ENCODE measurements at places on chromosomes 1 and 21.

DNA sequence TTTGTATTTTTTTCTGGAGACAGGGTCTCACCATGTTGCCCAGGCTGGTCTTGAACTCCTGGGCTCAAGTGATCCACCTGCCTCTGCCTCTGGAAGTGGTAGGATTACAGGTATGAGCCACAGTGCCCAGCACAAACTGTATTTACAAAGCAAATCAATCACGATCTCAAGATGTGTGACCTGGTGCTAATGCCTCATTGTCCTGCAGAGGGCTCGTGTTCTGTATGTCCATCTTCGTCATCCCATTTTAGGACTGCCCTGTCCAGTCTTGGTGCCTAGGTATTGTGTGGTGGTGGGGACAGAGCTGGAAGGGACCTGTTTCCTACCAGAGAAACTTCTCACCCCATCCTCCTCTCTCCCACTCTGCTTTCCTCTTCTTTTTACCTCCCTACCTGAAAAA, 20.2 kb downstream of the PROK1 start:
- DNase-seq = no peak

DNA sequence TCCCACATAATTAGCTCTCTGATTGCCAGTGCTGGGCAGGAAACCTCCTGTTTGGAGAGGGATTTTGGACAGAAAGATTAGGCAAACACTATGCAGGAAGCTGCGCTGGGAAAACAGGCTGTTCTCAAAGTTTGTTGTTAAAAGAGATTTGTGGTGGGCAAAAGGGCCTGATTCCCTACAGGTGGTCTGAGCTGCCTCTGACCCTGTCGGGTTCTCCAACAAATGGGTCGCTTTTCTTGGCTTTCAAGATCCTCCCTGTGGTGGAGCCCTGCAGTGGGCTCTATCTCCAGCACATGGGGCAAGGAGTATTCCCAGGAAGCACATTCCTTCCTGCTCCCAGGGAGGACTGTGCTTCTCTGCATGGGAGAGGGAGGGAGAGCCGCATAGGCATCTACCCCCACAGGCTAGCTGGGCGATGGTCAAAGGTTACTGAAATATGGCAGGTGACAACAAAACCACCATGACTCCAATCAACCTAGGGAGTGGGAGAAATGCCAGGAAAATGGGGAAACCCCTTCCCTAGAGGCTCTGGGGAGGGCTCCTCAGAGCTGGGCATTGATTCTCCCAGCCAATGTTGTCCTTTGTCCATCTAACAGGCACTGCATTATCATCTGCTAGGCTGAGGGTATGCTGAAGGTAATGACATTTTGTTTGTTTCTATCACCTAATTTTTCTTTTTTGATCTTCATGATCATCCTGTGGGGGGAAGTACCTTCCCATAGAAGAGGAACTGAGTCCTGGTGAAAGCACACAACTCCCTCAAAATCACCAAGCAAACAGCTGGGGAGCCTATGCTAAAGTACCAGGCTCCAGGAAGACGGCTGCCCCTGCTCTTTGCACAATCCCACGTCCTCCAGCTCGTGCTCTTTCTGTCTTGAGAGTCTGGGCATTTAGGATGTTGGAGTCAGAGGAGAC, 85.3 kb downstream of the PLXNA2 start:
- DNase-seq = peak; percentile 13

GRCh38 chr21:26093122-26093521, 77.4 kb downstream of the APP start:
- no peak for DNase-seq

GRCh38 chr1:44568128-44568900, 106.0 kb downstream of the TMEM53 start:
- no peak for DNase-seq

GRCh38 chr1:115867216-115867615, 26.3 kb upstream of the NHLH2 start:
- DNase-seq = no peak

DNA sequence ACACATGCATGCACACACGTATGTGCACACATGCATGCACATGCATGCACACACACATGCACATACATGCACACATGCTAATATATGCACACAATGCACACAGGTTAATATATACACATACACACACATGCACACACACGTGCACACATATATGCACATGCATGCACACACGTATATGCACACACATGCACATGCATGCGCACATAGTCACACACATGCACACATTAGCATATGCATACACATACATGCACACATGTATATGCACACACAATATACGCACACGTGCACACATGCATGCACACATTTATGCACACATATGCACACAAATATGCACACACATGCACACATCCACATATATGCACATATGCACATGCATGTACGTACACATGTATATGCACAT, 506.8 kb downstream of the MATN1 start:
- no peak for DNase-seq

- no peak for DNase-seq
These were observed 499.6 kb upstream of the C1orf87 start for GRCh38 chr1:60573121-60573520.

GRCh38 chr21:36260030-36260787, 59.8 kb upstream of the MORC3 start:
- peak; percentile 50 for DNase-seq

DNA sequence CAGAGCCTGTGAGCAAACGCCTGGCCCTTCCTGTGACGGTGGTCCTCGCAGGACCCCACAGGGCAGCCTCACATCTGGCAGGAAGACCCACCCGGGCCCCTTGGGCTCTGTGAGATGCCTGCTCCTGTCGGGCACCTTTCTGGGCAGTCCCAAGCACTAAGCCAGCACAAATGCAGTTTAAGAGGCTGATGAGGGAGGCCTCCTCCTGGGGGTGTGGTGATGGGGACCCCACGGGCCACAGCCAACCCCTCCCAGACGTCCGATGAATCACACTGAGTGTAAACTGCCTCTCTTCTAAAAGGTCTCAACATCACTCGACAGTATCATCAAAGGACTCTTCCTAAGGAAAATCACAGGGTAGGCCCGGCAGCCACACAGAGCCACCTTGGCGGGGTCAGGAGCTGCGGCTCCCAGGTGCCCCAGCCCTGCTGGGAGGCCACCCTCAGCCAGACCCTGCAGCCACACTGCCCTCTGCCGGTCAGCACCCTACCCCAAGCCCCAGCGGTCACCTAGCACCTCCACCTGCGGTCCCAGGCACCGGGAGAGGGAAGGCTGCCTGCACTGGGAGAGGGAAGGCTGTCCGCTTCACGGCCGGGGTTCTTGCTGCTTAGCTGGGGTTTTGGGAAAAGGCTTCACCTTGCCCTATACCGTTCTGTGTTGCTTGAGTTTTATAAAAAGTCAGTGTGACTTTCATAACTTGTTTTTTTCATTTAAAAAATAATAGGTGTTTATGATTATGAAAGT, 3.9 kb upstream of the PRKCZ start:
- DNase-seq = no peak

GRCh38 chr1:1183833-1184775, 10.4 kb downstream of the TTLL10 start:
- DNase-seq = no peak

DNA sequence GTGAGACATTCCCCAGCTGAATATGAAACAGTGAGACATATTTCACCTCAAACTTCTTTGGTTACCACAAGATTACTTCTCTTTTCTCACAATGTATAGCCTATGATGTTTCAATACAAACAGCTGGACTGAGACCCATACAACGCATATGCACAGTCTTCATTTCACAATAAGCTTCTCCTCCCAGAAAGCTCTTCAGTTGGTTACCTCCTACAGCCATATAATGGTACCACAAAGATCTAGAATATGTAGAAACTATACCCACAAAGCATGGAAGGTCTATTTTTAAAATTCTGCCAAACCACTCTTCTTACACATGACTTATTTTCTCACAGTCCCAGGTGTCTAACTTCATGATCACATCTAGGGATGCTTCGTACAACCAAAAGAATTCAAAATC, 70.8 kb downstream of the JAK1 start:
- no peak for DNase-seq

DNA sequence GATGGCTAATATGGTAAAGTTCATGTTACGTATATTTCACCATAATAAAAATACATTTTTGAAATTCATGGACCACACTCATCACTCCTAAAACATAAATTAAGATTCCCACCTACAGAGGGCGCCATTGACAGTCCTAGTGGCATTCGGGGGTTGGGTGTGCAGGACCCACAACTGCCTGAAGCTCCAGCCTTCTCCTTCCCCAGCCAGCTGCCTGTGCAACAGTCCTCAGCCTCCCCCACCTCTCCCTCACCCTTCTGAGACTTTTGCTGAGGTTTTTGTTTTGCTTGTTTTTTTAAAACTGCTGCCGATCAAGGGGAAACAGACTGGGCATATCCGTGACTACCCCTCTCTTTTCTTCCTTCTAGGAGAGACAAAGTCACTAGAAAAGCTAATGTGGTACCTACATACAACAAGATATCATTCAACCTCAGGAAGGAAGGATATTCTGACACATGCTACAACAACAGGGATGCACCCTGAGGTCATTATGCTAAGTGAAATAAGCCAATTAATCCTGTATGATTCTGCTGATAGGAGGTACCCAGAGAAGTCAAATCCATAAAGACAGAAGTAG, 9.2 kb upstream of the EVA1C start:
- peak; percentile 51 for DNase-seq

GRCh38 chr1:156451505-156452160, 48.9 kb downstream of the MEF2D start:
- no peak for DNase-seq

- no peak for DNase-seq
These were observed 58.3 kb downstream of the KIF21B start for GRCh38 chr1:200965111-200965805.

DNA sequence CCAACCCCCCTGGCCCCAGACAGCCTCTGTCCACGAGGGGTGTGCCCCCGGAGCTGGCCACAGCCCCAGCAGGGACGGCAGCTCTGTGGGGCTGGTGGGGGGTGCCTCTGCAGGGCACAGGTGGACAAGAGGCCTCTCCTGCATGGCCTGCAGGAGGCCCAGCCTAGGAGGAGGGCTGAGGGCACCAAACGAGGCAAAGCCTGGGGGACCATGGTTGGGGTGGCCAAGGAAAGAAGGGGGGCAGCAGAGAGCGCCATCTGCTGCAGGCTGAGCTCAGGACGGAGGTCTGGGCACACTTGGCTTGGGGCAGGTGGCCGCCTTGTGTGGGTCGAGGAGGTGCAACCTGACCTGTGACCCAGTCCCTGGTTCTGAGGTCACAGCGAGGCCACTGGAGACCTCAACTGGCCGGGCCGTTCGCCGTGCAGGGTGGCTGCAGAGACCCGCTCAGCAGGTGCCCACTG, 27.3 kb downstream of the RRP1 start:
- no peak for DNase-seq

DNA sequence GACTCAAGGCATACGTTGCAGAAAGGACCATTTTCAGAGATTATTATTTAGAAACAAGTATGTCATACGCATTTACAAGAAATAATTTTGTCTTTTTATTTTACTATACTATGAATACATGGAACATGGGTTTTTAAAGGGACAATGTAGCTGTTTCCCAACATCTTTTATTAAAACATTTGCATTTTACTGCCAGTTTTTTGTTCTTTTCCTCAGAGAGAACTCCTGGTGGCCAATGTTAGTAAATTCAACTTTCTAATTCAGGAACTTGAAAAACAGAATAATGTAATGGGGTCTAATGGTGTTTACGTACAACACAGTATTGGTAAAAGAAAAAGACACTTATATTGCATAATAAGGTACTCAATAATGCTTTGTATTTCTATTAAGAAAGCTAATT, 14.9 kb downstream of the PRDM2 start:
- no peak for DNase-seq

- peak; percentile 53 for DNase-seq
These were observed 54.4 kb downstream of the NR5A2 start for GRCh38 chr1:200081969-200082245.

GRCh38 chr1:152487871-152488270, 22.7 kb upstream of the LCE5A start:
- no peak for DNase-seq

- peak; percentile 61 for DNase-seq
These were observed 612.0 kb downstream of the MATN1 start for GRCh38 chr1:30111431-30111830.

DNA sequence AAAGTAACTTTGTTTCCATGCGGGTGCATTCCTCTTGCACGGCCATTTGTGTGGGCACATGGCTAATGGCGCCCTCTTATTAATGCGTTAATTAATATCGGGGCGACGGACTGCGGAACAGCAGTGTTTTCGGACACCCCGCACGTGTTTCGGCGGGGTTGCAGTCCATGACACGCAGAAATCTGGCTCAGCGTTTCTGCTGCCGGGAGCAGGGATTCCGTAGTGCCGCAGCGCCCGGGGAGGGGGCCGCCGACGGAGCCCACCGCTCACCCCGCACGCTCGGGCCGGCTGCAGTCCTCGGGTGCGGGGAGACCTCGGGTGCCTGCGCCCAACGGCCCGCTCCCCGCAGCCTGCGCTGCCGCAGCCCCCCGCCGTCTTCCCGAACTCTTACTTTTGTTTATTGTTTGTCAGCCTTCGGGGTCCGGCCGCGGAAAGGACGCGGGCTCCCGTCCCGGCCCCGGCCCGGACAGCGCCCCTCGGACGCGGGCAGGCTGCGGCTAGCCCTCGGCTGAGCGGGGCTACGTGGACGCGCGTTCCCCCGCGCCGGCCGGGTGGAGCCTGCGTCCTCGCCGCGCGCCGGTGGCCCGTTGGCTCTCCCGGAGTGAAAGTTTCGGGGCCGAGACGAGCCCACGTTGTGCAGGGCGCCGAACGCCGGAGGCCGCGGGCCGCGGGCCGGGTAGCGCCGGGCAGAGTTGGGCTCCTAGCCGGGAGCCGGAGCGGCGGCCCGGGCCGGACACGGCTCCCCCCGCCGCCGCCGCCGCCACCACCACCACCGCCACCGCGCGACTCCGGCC, 849 bp downstream of the NFIA start:
- no peak for DNase-seq

GRCh38 chr1:11487196-11487751, 8.3 kb downstream of the DISP3 start:
- no peak for DNase-seq

- DNase-seq = no peak
These were observed 74.7 kb upstream of the BACH1 start for GRCh38 chr21:29224006-29224405.

DNA sequence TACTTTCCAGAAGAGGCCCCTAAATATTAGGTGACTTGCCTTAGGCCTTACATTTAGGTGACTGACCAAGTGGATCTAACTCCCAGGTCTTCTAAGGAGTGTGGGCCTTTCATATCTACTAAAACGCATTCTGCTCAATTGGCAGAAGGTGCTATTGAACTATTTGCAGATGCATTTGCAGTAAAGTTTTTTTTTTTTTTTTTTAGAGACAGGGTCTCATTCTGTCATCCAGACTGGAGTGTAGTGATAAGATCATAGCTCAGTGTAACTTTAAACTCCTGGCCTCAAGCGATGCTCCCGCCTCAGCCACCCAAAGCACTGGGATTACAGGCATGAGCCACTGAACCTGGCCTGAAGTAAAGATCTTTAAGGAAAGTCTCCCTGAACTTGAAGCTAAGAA, 13.0 kb upstream of the ACBD6 start:
- no peak for DNase-seq

DNA sequence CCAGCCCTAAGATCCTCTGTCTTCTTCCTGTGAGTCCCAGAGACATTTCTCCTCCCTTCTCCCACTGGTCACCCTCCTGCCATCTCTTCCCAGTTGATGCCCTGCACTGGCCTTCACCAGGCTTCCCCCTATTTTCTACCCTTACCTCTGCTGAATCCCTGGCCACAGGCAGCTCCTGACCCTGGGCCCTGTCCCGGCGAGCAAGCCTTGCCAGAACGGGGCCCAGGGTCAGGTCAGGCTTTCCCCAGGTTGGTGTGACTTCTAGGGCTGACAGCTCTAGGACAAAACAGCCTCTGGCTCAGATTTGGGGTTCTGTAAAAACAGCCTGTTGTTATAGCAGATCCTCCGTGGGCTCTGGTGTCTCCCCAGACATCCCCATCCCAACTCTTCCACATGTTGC, 52.7 kb upstream of the A3GALT2 start:
- DNase-seq = no peak

GRCh38 chr1:63403386-63403785, 36.0 kb downstream of the ALG6 start:
- no peak for DNase-seq

Data from COR-L47 (cell line).